ENCODE measurements at places on chromosomes 1 and 21.

DNA sequence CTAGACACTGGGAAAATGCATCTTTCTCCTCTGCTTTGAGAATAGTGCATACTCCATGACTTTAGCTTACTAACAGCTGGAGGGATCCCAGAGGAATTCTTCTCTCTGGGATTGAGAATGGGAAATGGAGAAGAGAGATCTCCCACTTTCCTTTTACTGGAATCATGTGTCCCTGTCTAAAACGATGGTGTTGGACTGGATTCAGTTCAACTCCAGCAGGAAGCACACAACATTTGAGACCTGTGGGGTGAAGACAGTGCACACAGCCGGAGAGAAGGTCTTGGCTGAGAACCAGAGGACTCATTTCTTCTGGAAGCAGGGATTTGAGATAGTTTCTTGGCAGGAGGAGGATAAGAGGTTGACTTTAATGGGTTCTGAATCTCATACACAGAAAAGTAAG lies 58.7 kb downstream of the TRABD2B start:
- DNase-seq: no peak

DNA sequence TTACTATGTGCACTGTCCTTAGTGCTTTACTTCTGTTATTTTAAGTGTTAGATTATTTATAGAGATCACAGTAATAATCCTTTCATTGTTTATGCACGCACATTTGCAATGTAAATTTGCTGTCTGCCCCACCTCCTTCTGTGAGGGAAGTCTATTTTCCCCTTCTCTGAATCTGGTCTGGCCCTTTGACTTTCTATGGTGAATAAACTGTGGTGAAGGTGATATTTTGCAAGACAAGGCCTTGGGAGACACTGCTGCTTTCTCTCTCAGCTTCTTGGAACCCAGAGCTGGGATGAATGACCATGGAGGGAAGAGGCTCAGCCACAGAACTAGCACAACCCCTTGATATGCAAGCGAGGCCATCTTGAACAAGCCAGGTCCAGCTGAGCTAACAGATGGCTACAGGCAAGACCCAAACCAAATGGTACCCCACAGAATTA lies 156.3 kb downstream of the ST6GALNAC3 start:
- DNase-seq: no peak

DNA sequence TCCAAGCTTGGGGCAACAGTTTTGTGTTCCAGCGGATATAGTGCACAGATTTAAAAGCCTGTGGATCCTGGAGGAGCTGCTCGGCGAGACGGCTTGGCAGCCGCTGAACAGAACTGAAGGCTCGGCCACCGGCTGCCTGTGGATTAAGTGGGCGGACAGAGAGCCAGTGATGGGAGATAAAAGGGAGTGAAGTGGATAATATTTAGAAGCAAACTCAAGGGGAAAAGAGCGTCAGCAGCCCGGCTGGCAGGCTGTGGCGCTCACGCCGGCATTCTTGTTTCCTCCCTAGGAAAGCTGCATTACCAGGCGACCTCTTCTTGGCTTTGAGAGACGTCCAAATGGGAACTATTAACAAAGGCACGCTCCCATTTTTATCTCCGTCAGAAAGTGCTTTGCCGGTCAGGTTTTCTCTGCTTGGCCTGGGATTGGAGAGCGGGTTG lies 10.4 kb downstream of the TRABD2B start:
- no peak for DNase-seq

GRCh38 chr1:189673217-189673616 lies 804.4 kb downstream of the BRINP3 start:
- no peak for DNase-seq

- DNase-seq: no peak
These were observed 46.1 kb downstream of the FAF1 start for GRCh38 chr1:50913954-50914353.
